ENCODE measurements at places on chromosomes 1 and 21.

DNA sequence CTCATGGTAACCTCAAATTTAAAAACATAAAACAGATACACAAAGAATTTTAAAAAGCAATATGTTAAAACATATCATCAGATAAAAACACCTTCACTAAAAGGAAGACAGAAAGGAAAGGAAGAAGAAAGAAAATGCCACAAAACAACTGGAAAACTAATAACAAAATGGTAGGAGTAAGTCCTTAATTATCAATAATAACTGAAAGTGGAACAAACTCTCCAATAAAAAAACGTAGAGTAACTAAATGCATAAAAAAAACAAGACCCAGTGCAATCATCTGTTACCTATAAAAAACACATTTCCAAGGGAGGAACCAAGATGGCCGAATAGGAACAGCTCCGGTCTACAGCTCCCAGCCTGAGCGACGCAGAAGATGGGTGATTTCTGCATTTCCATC is 47.1 kb upstream of the ACADM start:
- H3K4me3 ChIP-seq = no peak overlapping the region
- no peaks in the 10 kb centered on the region for H3K27me3 ChIP-seq
- H3K4me1 ChIP-seq = no peaks in the 10 kb centered on the region
- no peak for DNase-seq
- no peak overlapping the region for H3K27ac ChIP-seq

GRCh38 chr1:206911064-206911663 is 10.6 kb downstream of the FCMR start:
- peak; percentile 62 for DNase-seq
- H3K4me1 ChIP-seq = peaks cover 11% of the 10 kb centered on the region
- no peak overlapping the region for H3K4me3 ChIP-seq
- peaks cover 30% of the 10 kb centered on the region for H3K27me3 ChIP-seq
- H3K27ac ChIP-seq = no peak overlapping the region

GRCh38 chr21:45386728-45387371 is 18.1 kb upstream of the COL18A1 start:
- H3K36me3 ChIP-seq = no peaks in the 10 kb centered on the region
- H3K4me1 ChIP-seq = no peaks in the 10 kb centered on the region
- H3K4me3 ChIP-seq = no peak overlapping the region
- H3K27ac ChIP-seq = no peak overlapping the region

DNA sequence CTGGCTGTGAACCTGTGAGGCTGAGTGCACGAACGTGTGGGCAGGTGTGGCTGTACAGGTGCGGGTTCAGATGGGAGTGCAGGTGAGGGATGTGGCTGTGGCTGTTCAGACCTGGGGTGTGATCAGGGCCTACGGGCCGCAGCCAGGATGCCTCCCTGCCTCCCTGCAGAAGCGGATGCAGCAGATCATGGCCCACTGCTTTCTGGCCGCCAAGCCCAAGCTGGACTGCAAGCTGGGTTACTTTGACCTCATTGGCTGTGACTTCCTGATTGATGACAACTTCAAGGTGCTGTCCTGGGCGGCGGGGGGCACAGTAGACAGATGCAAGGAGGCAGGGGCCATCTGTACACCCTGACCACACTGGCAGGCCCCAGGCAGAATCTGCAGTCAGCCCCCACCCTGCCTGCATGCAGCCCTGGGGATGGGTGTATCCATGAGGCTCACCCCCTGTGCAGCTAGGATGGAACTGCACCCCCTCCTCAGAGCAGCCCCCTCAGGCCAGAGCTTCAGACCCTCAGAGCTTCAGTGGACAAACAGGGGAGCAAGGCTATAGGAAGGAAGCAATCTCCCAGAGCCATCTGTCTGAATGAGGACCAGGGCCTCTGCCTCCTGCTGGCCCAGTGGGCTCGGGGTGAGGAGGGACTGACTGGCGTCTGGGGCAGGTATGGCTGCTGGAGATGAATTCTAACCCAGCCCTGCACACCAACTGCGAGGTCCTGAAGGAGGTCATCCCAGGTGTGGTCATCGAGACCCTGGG is 9.8 kb downstream of the TNFRSF18 start:
- H3K36me3 ChIP-seq = no peaks in the 10 kb centered on the region
- H3K4me1 ChIP-seq = no peaks in the 10 kb centered on the region
- H3K27me3 ChIP-seq = no peaks in the 10 kb centered on the region

GRCh38 chr1:185292237-185292636 is 24.8 kb downstream of the IVNS1ABP start:
- peak overlapping the region; percentile 24 for H3K27ac ChIP-seq
- DNase-seq = peak; percentile 32
- H3K4me3 ChIP-seq = no peak overlapping the region
- H3K36me3 ChIP-seq = peaks cover 37% of the 10 kb centered on the region
- H3K27me3 ChIP-seq = no peaks in the 10 kb centered on the region
- peaks cover 18% of the 10 kb centered on the region for H3K4me1 ChIP-seq

GRCh38 chr21:29423099-29423870 is 124.6 kb downstream of the BACH1 start:
- no peak overlapping the region for H3K4me3 ChIP-seq
- no peak for DNase-seq
- no peaks in the 10 kb centered on the region for H3K27me3 ChIP-seq
- H3K27ac ChIP-seq = no peak overlapping the region

DNA sequence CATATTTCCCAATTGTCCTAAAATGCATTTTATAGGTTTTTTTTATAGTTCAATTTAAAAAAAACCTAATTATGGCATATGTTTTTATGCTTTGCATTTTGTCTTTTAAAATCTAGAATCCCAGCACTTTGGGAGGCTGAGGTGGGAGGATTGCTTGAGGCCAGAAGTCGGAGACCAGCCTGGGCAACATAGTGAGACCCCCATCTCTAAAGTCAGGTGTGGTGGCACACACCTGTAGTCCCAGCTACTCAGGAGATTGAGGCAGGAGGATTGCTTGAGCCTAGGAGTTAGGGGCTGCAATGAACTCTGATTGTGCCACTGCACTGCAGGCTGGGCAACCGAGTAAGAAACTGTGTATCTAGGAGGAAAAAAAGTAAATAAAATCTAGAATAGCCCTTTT is 137.2 kb upstream of the POU3F1 start:
- H3K36me3 ChIP-seq = no peaks in the 10 kb centered on the region
- no peaks in the 10 kb centered on the region for H3K4me1 ChIP-seq
- no peak for DNase-seq
- no peak overlapping the region for H3K4me3 ChIP-seq
- H3K27me3 ChIP-seq = no peaks in the 10 kb centered on the region

DNA sequence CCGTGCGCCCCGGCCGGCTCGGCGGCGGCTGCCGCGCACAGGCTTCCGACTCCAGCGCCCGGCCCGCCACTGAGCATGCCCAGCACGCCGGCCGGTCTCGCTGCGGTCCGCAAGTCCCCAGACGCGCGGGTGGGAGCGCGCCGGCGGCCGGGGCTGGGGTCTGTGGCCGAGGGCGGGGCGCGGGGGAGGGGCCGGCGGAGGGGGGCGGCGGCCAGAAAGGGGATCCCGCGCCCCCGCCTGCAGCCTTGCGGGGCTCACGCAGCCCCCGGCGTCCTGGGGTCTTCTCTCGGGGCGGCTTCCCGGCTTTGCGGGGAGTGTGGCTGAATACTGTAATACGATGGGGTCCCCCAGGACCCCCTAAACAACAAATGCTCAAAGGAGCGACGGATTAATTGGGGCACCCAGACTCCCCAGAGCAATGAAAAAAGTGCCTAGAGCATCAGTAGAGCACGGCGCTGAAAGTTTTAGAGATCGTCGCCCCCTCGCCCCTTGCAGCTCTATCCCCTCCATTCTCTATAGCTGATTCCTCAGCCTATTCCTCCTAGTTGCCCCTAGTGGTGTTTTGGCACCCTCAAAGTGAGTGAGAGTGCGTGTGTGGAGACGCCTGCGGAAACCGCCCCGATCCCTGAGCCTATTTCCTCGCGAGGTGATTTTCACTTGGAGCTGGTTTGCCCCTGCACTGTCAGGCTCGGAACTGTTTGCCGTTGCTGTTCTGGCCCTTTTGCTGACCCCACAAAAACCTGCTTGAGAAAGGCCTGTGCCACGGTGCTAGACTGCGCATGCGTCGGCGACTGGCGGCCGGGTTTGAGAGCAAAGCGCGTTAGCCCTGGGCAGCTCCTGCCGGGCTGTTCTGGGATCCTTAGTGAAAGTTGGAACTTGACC is at the start of gene VAV3:
VAV3 (minus strand) TSS at position 71 of the 882 bp plus-strand sequence. CDS start 311 bp downstream, outside the sequence.
- no peaks in the 10 kb centered on the region for H3K36me3 ChIP-seq
- H3K4me3 ChIP-seq = peak within 1 kb of the TSS; percentile 94
- H3K4me1 ChIP-seq = peaks cover 19% of the 10 kb centered on the region
- peak; percentile 55 for DNase-seq
- H3K27ac ChIP-seq = peak within 1 kb of the TSS; percentile 89
- no peaks in the 10 kb centered on the region for H3K27me3 ChIP-seq

GRCh38 chr1:32201011-32201855 is 838 bp downstream of the CCDC28B start:
- DNase-seq = no peak
- peak overlapping the region; percentile 59 for H3K27ac ChIP-seq
- H3K36me3 ChIP-seq = peaks cover 12% of the 10 kb centered on the region
- H3K4me1 ChIP-seq = peaks cover 34% of the 10 kb centered on the region
- H3K4me3 ChIP-seq = peak overlapping the region; percentile 79
- no peaks in the 10 kb centered on the region for H3K27me3 ChIP-seq

DNA sequence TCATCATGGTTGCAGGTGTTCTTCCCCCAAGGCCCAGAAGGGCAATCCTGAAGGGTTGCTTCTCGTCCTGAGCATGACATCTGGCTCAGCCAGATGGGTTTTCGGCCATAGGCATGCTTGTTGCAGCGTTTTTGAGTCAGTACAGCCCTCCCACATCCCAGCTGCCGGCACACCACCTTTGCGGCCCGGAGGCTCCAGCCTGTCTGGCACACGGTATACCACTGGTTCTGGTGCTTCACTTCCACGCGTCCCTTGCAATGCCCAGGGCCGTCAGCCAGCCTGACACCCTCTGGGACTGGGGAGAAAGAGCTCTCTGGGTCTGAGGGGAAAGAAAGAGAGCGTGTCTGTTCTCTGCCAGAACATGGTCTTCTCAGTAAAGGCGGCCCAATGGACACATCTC is 7.2 kb downstream of the CD5L start:
- no peaks in the 10 kb centered on the region for H3K36me3 ChIP-seq
- no peaks in the 10 kb centered on the region for H3K27me3 ChIP-seq
- H3K4me3 ChIP-seq = no peak overlapping the region

DNA sequence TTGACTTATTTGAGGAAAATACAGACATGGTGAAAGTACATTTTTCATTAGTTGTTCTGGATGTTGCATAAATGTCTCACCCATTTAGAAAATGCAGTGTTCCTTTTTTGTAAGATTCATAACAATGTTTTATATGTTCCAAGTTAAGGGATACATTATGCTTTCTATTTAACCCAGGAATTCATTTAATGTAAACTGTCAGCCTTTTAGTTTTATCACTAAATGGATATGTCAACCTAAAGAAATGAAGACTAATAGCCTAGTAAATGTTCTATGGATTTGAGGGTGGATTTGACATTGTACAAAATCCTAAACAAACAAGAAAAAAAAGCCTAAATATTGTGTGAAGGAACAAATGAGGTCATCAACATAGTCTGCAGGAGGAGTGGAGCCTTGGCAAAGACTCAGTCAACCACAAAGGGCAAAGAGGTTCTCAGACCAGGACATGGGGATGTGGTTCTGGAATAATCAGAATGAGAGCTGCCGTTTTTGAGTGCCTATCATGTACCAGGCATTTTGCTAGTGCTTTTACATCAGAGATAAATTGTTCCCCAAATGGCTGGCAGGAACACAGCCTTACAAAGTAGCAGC is 8.8 kb upstream of the INSL5 start:
- H3K4me3 ChIP-seq = no peak overlapping the region
- no peaks in the 10 kb centered on the region for H3K4me1 ChIP-seq
- no peak for DNase-seq
- H3K36me3 ChIP-seq = no peaks in the 10 kb centered on the region
- H3K27me3 ChIP-seq = no peaks in the 10 kb centered on the region
- H3K27ac ChIP-seq = no peak overlapping the region

GRCh38 chr1:204406621-204407020 is 5.0 kb downstream of the PPP1R15B start:
- H3K36me3 ChIP-seq = peaks cover 47% of the 10 kb centered on the region
- peaks cover 36% of the 10 kb centered on the region for H3K4me1 ChIP-seq
- no peak overlapping the region for H3K27ac ChIP-seq
- no peak for DNase-seq
- H3K4me3 ChIP-seq = peak overlapping the region; percentile 95
